ENCODE measurements at places on chromosomes 7 and 10. TPM values are rescaled to one million over a fixed set of nuclear protein-coding genes. Genes with fewer than 3 reads are reported as not detected.

The LGI1 gene
- not detected for total RNA-seq

DNA sequence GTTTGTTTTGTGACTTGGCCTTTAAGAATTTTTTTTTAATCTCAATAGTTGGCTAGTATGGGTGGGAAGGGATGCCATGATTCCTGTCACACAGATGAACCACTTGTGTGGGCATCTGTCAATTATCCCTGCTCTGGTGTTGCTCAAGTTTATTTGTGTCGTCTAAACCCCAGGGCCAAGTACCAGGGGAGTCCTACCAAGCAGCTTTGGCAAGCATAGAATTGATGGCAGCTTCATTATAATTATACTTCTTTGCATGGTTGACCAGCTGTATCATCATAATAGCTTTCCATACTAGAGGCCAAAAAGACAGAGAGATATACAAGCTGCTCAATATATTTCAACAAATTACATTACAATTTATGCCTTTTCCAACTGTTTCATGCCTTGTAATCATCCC is 30.4 kb downstream of the SUGCT start:
- no peak for DNase-seq

DNA sequence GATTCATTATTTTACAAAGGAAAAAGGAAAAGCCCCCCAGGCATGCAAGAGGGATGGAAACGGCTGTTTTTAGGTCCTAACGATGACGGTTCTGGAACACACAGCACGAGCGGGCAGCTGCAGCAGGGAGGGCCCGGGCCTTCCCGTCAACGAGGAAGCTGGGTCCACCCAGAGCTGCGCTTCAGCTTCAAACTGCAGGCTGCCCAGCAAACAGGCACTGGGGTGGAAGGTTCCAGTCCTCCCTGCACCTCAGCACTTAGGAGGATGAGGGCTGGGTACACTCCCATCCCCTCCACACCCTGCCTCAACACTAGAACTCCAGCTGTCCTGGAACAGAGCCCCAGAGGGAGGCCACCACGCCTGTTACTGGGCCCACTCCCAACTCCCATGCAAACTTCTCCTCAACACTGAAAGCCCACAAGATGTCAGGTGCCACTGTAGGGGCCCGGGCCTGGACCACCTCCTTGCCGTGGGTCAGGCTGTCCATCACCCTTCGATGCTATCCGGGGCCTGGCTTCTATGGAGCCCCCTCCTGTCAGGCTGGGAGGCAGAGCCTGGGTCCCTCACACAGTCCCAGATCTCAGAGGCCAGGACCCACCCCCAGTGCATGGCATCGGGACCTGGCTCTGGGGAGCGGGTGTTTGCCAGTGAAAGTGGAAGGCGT is 33.0 kb downstream of the PAPOLB start:
- no peak for DNase-seq

DNA sequence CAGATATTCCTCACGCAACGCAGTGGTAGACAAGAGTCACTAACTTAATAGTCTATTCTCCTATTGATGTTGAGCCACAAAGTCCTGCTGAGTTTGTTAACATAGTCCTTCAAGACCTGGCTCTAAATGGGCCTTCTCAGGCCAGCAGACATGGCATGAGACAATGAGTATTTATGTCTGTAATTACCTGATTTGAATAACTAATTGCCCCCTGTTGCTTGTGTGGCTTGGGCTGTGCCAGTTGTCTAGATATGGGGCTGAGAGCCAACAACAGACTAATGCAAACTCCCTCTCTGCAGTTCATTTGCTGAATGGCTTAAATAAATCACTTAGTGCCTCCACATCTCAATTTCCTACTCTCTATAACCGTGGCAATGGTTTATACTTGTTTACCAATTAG is 65.5 kb upstream of the VWC2 start:
- no peak for DNase-seq

GRCh38 chr7:85038466-85038865 is 148.4 kb downstream of the SEMA3D start:
- no peak for DNase-seq

DNA sequence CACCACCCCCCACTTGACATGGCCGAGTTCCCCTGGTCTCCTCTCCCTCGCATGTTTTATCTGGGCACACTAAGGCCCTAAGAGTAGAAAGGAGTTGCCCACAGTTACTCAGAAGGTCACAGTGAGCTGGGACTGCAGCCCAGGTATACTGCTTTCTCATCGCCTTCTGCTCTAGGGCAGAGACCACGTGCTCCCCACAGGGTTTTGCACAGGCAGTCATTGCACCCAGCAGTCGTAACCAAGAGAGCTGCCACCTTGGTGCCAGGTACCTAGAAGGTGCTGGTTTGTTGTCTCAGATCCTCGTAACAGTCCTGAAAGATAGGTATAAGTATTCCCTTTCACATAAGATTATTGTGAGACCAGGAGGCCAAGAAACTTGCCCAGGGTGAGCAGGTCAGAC is 1.8 kb downstream of the MINDY4 start:
- no peak for DNase-seq

GRCh38 chr7:46649876-46650275 is 728.8 kb upstream of the IGFBP3 start:
- no peak for DNase-seq

DNA sequence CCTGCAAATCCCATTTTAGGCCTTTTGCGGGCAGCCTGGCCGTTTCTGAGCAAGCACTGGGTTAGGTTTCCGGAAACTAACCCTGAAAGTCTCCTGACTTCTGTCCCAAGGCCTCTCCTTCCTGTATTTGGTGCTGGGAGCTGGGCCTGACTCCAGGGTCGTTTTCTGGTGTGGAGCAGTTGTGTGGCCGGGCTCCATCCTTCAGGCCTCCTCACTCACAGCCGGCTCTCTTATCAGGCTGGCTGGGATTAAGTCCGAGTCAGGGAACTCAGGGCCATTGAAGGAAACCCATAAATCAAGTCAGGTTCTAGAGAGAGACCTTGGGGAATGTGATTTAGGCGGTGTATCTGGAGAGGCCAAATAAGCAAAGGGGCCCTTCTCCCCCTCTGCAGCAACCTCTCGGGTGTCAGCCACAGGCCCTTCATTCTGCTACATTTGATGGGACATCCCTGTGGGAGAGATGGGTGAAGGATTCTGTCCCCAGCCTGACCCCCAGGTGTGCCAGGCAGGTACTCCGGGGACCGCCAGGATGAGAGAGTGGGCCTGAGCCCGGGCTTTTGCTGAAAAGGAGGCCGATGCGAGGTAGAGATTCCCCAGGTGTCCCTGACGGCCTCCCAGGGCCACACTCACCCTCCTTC is 3.3 kb downstream of the GATA3 start:
- DNase-seq, result no peak

The LAMB1 gene
- total RNA-seq, result 117 TPM

The SH2B2 gene
- total RNA-seq, result 0.56 TPM

- no peak for DNase-seq
Measured at GRCh38 chr7:111647881-111648280, 85.6 kb upstream of the IMMP2L start.

The OLAH gene
- total RNA-seq, result under 0.01 TPM

DNA sequence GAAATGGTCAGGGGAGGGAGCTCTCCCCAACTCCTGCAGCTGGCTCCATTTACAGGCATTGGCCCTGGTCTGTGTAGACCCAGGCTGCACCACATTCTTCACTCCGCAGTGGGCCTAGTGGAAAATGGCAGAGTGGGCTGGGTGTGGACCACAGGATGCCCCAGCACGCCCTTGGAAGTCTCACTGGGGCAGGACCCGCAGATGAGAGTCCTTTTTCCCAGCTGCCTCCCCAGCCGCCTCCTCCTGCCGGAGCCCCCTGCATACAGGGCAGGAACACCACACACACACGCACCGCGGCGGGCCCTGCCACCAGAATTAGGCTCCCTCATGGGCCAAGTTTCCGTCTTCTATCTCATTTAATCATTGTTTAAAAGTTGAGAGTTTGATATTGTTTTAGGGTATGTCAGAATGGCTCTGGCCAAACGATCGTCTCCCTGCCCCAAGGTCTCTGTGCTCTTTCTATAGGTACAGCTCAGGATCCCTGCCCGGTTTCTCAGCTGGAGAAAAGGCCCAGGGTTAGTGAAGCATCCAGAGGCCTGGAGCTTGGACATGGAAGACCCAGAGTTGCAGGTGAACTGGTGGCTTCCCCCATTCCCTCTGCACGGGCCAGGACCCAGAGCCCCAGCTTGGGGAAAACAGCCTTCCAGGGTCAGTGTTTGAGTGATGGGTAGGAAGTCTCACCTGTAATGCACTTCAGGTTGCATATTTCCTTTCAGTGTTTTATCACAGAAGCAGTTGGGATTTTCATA is 42.0 kb downstream of the ZNF467 start:
- no peak for DNase-seq

GRCh38 chr7:26439521-26440232 is 148.0 kb downstream of the SNX10 start:
- no peak for DNase-seq

GRCh38 chr10:124611738-124612137 is 132.4 kb downstream of the FAM53B start:
- no peak for DNase-seq

- DNase-seq, result no peak
Measured at GRCh38 chr10:101442456-101442800, 88.5 kb downstream of the BTRC start.

- DNase-seq, result no peak
Measured at GRCh38 chr10:93837822-93838221, 56.0 kb upstream of the SLC35G1 start.

DNA sequence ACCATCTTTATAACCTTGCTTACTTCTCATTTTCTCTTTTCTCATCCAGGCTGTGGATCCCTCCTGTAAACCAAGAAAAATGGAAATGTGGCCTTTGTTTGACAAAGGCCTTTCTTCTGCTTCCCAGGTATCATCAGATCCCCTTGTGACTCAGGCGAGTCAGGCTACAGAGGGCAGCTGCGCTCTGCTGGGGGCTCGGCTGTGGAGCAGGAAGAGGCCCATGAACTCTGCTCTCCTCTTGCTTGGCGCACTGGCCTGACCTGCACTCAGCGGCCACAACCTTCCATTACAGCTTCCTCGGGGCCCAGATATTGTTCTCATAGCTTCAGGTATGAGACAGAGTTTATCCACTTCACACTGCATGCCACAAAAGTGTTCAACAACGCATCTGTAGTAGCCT is 457.6 kb upstream of the COBL start:
- DNase-seq, result no peak

The AP3M1 gene
- total RNA-seq, result 50.8 TPM

DNA sequence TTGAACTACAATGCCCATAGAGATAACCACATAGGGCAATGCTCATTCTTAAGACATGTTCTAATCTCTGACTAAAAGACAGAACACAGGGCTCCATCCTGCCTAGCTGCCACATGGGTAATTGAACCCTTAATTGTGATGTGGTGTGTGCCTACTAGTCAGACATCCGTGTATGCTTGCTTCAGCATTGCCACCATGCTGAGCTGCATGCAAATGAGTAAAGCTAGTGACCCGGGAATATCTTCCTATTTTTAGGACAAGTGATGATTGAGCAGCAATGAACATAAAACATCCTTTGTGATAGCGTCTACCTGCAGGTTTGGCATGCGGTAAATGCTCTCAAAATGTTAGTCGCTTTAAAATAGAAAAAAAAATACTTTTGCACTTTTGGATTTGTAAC is 115.8 kb downstream of the MAGI2 start:
- no peak for DNase-seq

GRCh38 chr7:33714208-33714607 is 191.1 kb upstream of the BMPER start:
- DNase-seq, result no peak

GRCh38 chr7:92615861-92616260 is 25.7 kb upstream of the FAM133B start:
- no peak for DNase-seq

DNA sequence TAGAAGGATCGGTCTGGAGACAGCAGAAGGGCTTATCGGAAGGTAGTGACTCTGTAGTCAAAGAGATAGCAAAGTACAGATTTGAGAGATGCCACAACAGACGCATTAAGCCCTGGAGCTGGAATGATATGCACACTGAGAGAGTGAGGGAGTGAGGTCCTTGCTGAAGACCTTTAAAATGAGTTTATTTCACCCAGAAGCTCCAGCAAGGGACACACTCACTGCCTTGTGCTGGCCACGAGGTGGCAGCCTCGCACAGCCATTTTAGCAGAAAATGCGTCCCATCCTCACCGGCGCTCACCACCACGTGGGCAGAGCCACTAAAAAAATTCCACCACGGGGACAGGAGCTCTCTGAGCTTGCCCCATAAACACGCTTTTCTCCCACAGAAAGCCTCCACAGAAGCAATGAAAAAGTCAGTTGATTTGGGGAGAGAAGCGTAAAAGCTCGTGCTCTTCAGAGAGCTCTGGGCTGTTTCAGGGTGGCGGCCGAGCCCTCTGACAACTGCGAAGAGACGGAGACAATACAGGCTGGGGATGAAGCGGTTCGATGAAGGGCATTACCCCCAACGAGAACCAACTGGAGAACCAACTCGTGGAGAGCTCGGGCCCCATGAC is 163.0 kb upstream of the KLF14 start:
- peak; percentile 84 for DNase-seq

DNA sequence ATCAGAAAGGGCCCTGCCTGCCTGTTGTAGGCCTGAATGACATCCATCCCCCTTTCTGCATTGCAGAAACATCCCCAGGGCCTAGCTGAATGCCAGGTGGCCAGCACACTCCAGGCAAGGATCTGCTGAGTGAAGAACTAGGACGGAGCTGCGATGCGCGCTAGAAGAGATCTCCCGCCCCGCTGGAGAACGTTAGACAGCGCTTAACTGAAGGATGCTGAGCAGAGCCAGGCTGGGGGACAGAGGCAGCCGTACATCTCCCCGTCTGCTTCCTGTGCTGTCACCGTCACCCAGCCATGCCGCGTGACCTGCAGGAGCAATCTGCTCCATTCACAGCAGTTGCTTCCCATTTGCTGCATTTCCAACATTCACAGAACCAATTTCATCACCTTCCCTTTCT is 73.3 kb downstream of the FAM53B start:
- no peak for DNase-seq

The WNT8B gene
- not detected for total RNA-seq

DNA sequence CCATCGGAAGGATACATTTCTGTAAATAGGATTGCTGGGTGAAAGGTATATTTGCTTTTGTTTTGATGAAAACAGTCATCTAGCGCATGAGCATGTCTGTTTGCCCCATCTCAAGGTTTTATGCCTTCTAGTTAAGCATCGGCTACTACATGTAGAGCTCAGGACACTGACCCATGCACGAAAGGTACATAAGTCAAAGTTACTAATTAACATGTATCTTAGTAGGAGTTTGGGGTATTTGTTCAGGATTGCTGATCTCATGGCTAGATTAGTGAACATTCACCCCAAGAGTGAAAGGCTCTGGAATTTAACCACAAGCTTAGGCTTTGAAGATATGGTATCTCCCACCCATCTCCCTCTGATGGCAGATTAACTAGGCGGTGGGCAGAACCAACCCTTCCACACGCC is 91.5 kb downstream of the RBM20 start:
- no peak for DNase-seq
